ENCODE measurements at places on chromosomes 3 and 15.

DNA sequence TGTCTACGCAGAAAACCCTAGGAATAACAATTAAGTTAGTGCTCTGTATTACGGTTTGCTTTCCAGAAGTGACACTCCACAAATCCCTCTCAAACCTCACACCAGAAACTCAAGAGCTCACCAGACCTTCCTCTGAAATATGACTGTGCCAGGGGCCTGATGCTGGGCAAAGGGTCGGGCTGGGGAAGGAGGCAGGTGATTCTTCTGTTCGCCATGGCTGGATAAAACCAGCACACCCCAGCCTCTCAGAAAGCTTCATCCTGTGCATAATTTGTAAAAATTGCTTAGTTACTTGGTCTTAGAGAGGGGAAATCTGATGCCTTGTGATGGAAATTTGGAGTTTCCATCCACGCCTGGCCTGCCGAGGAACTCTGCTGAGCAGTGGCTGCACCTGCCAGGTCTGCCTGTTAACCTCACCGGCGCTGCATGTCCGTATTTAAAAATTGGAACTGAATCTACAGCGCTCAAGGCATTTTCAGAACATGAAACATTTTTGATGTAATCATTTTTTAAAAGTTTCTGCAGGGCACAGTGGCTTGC, 22.7 kb upstream of the ATP1B3 start:
- DNase-seq, result no peak

GRCh38 chr15:94856267-94856854, 625.0 kb downstream of the MCTP2 start:
- DNase-seq, result no peak

DNA sequence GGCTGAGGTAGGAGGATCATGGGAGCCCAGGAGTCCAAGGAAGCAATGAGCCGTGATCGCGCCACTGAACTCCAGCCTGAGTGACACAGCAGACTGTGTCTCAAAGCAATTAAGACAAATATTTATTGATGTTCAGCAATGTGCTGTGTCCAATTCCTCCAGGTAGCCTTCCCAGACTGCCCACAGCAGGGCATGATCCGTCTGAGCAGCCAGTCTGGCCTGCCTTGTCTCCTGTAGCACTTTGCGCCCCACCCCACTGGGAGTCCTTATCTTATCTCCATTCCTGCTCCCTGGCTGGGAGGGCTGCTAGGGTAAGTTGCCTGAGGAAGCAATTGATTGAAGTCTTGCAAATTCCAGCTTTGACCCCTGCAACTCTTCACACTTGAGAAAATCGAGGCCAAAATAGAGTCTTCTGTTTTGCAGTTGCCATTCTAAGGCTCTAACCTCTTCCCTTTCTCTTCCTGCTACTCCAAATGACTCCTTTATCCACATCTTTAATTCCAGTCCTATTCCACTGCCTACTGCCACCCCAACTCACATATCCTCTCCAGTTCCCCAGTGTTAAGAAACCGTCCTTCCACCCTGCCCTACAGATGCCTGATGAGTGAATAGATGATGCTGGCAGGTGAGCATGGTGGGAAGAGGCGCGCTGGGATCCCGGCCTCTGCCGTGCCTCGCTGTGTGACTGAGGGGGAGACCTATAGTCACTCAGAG, 26.9 kb upstream of the LCTL start:
- no peak for DNase-seq

DNA sequence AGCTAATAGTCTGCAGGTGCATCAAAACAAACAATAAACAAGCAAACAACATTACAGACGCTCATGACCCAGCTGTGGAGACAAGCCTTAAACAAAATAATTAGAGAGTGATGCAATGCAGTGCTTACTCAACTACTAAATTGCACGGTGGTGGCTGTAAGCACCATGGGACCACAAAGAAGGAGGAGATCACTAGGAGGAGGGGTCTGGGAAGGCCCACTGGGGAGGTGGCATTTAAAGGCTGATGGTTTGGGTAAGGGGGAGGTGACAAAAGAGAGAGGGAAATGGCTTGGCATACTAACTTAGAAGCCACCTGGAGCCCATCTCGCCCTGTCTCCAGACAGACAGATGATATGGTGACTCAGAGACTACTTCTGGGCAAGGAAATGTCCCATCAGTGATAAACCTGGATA, 516.7 kb downstream of the FOXP1 start:
- DNase-seq, result no peak

- no peak for DNase-seq
These were observed 183.5 kb downstream of the TJP1 start for GRCh38 chr15:29638781-29639180.

DNA sequence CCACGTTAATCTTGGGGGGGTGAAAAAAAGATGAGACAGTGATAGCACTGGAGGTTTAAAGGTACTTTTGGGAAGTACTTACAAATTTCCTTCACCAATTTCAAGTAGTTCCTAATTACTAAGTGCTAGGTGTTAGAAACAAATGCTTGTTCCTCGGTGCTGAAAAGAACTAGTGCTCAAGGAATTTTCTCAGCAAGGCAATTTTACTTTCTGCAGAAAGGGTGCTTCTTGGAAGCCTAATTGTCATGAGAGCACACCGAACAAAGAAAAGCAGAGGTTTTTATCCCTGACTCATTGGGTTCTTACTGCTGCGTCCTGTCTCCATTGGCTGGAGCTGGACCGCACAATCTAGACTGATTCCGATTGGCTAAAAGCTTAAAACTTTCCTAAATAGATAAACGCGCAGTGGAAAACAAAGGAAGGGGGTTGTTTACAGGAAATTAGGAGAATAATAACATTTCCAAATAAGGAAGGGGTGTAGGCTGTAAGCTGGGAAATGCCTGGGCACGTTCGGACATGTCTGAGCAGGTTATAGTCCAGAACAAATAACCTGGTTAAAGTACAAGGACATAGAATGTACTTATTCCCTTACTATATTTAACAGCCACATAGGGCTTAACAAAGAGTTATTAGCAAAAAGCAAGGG, 49.6 kb downstream of the CHD2 start:
- no peak for DNase-seq

GRCh38 chr3:69901802-69902201, 97.7 kb upstream of the SAMMSON start:
- no peak for DNase-seq

DNA sequence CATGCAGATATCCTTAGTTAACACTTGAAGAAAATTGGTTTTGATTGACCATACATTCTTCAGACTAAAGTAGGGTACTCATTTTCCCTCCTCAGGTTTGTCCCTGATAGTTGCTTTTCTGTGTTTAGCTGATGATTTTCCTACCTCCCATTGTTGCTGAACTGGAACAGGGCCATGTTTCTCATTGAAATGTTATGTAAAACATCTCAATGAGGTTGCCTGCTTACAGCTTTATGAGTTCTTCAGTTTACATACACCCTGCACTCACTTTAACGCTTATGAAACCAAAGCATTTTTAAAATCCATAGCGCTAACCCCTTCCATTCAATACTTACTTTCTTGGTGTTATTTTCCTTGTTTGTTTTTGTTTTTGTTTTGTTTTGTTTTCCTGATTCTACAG, 61.9 kb downstream of the HMG20A start:
- no peak for DNase-seq

DNA sequence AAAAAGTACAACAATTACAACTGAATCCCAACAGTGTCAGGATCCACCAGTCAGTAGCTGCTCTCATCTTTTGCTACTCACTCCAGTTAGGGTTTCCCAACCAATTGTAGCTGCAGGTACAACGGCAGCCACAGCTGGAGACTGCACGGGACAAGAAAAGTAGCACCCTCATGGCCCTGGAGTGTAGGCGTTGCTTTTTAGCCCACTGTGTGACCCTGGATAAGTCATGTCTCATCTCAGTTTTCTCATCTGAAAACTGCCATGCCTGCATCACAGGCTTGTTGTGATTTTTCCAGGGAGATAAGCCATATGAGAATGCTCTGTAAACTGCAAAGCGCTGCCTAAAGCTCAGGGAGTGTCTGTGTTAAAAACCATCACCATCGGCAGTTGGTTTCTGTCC, 535.6 kb upstream of the IL12A start:
- DNase-seq, result no peak

- DNase-seq, result no peak
These were observed 26.5 kb downstream of the SLC41A3 start for GRCh38 chr3:126057501-126057819.
